ENCODE measurements at places on chromosomes 11 and 22. TPM values are rescaled to one million over a fixed set of nuclear protein-coding genes. Genes with fewer than 3 reads are reported as not detected.

Gene CEP57
- 52.9 TPM for total RNA-seq

Gene IL18
- total RNA-seq: 0.87 TPM

Gene LRRC75B
- total RNA-seq: 13.9 TPM

Gene MOGAT2
- total RNA-seq: not detected

Gene OR8B3
- not detected for total RNA-seq

Gene TCN2
- total RNA-seq: 9.2 TPM

Gene SPON1
- total RNA-seq: 0.44 TPM

Gene SMC1B
- total RNA-seq: not detected

Gene PGA4
- not detected for total RNA-seq

Gene KRTAP5-1
- total RNA-seq: not detected

Gene PTPRCAP
- total RNA-seq: 1.3 TPM

Gene ROBO4
- 1.3 TPM for total RNA-seq

Gene NPTXR
- 0.29 TPM for total RNA-seq

Gene ISX
- not detected for total RNA-seq

Gene RASGRP2
- 0.50 TPM for total RNA-seq

Gene FERMT3
- 1.8 TPM for total RNA-seq

All from smooth muscle cell of trachea (primary cell).